Activated T-cell treated with anti-CD3 and anti-CD28 coated beads, Interleukin-2, amount 50 U/mL, for 1 hour (primary cell): ENCODE measurements at places on chromosomes 1 and 21.

GRCh38 chr1:110411173-110411735 is 3.8 kb upstream of the LAMTOR5 start:
- no peak for DNase-seq

DNA sequence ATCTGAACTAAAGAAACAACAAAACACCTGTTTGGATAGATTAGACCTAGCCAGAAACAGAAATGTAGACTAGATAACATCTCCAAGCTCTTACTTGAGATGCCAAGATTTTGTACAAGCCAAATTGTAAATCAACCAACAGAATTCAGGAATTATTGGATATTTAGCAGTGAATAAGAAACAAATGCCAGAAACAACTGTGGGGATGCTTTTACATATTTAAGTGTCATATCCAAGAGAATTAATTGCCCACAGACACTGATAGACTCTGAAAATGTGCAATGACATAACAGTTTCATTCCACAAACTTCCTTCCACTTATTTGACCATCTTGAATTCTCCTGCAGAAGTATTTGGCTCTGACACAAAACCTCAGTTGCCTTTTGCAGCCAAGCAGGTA is 92.3 kb downstream of the SGIP1 start:
- no peak for DNase-seq

GRCh38 chr1:85580872-85581801 is 576 bp downstream of the CCN1 start:
- DNase-seq: no peak

DNA sequence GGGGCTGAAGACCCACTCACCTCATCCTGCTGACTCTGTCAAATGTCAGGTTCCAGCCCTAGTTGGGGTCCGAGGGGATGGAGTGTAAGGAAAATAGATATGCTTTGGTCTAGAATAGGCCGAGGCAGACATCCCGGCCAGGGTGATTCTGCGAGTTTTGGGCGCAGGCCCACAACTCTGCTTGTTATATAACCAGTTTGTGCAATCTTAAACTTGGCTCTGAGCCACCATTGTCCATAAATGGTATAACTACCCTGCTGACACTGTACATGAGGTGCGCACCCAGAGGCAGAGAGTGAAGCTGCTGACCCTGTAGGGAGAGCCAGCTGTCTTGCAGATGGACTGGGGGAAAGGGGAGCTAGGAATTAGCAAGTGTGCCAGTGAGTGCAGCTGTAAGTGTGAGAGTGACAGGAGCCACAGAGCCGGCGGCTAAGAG is 1388.8 kb downstream of the AMY1C start:
- no peak for DNase-seq

DNA sequence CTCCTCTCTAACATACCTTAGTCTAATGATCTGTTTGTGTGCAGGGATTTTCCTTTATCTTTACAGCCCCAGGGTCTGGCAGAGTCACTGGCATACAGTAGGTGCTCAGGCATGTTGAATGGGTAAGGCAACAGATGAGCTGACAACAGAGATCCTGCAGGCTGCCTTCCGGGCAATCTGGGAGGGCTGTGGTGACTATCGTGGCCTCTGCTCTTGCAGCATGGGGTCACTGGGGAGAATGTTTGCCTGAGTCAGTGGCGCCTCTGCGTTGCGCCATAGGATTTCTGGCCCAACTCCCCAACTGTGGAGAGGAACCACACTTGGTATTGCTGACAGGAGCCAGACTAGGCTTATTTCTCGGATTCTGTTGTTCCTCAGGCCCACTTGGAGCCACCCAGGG is 93.8 kb downstream of the LAMC2 start:
- no peak for DNase-seq

DNA sequence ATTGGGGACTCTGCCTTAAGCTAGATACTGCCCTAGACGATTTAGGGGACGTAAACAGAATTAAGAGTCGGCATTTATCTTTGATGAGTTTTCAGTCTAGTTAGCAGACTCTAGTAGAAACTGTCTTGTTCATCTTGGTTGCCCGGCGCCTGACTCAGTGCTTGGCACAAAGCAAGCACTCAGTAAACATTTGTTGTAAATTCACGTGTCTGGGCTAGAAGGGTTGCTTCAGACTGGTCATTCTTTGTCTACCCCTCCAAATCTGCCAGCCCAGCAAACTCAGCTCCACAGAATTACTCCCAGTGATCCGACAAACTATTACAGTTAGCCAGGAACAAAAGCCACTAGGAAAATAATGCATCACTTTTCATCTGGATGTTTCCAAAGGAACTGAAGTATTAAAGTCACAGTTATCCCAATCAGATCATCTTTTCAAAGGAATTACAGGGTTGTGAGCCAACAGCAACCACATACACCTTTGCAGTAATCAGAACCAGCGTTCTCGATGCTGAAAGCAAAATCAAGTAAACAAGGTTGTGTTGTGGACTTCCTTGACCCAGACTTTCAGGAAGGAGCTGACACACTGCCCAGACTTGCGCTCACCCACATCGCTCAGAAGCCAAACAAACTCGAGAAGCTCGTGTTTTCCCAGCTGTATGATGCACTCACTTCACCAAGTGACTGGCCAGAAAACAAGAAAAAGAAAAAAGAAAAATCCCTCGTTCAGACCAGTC is 66.5 kb upstream of the GADD45A start:
- DNase-seq: no peak

DNA sequence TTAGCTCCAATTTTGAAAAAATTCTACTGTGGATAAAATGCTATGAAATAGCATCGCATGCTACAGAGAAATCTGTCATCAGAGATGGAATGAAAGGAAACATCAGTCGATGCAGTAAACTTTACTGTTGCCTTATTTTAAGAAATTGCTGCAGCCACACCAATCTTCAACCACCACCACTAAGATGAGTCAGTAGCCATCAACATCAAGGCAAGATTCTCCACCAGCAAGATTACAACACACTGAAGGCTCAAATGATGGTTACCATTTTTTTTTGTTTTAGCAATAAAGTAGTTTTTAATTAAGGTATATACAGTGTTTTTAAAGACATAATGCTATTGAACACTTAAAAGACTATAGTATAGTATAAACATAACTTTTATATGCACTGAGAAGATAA is 95.6 kb upstream of the JUN start:
- DNase-seq: no peak
